ENCODE measurements at places on chromosomes 2 and 18. TPM values are rescaled to one million over a fixed set of nuclear protein-coding genes. Genes with fewer than 3 reads are reported as not detected.
A peak's percentile ranks its signal among the peaks of the same experiment; 100 is the strongest.

GRCh38 chr2:156933645-156934225 is 323.8 kb upstream of the GALNT5 start:
- no peak for DNase-seq

DNA sequence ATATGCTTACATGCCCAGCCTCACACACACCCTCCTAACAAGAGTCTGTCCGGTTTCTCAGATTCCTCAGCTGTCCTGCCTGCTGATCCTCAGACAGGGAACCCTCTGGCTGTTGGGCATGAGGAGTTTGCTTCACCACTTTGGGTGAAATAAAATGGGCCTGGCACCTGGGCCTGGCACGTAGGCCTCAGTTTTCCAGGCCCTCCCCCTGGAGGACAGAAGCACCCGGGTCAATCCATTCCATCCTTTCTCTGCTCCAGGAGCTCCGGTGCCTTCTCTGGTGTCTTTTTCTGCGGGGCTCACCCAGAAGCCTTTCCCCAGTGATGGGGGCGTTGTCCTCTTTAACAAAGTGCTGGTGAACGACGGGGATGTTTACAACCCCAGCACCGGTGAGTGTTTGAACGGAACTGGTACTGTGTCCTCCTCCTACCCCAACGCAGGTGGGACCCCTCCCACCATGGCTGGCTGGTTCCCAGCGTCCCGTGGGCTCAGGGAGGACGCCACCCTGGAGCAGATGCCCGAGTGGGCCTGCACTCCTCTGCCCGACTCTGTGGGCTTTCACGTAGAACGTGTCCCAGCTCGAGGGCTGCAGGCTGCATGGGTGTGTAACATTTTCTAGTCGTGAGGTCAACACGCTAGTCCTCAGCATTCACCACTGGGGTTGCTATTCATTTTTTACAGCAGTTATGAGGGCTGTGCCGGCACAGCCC is 62.8 kb downstream of the EMILIN2 start:
- DNase-seq = no peak

DNA sequence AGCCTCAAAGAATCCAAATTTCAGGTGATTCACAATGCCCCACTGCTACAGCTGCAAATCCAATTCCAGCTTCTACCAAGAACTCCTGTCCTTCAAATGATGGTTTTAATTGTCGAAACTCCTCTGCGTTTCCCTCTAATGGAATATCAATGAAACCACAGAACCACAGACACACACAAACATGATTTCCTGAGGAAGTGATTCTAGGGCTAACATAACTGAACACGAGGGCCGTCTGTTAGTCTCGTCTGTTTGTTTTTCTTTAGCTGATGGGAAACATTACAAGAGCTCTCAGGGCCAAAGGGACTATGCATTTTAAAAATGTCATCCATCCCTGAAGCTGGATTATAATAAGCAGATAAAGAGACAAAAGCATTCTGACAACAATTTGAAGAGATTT is 59.4 kb downstream of the RNF152 start:
- DNase-seq = peak; percentile 69

- no peak for DNase-seq
Measured at GRCh38 chr2:207184348-207184747, 18.6 kb upstream of the KLF7 start.

DNA sequence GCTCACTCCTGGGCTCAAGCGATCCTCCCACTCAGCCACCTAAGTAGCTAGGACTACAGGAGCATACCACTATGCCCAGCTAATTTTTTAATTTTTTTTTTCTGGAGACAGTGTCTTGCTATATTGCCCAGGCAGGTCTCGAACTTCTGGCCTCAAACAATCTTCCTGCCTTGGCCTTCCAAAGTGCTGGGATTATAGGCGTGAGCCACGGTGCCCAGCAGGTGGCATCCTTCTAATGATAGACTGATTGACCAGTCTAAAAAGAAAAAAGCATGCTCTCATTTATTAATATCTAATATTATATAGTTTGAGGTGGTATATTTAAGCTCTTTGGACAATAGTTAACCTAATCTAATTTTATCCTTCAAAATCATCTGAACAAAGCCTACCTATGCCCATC is 198.6 kb downstream of the CAMKMT start:
- DNase-seq = no peak

GRCh38 chr2:172965433-172966212 is 110.0 kb upstream of the MAP3K20 start:
- no peak for DNase-seq

GRCh38 chr2:30792521-30792920 is 14.7 kb downstream of the CAPN13 start:
- DNase-seq = no peak

The SERPINB4 gene
- not detected for total RNA-seq

GRCh38 chr2:99754210-99754609 is 264.4 kb upstream of the REV1 start:
- DNase-seq = no peak

DNA sequence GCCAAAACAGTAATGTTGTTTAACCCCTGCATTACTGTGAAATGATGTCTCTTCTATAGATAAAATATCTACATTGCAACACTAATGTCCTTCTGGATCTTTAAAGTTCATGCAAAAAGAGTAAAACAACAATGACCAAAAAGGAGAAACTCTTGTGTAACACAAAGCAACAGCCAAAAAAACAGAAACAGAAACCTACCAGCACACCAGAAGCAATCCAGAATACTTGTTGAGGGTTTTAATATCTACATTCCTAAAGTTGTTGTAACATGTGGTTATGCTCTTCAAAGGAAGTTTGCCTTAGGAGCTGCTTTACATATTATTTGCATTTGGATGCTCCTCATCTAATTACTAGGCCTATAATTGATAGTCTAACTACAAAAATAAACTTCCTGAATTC is 157.2 kb downstream of the BABAM2 start:
- peak; percentile 16 for DNase-seq

The SLC38A11 gene
- total RNA-seq = not detected

DNA sequence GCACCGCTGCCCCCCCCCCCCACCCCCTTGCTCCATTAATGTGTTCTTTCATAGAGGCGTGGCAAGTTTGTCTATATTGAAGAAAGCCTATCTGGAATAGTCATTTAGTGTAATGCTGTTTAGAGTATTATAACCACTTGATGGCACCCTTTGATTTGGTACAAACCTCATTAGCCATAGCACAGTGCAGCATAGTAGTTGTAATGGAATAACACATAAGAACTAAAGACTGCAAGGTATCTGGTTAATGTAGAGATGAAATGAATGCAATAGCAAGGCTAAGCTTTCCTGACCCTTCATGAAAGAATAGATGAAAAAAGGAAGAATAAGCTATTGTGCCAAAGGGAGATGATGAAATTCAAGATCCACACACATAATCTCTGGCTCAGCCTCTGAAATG is 81.9 kb downstream of the EHBP1 start:
- peak; percentile 26 for DNase-seq

- no peak for DNase-seq
Measured at GRCh38 chr2:8393506-8393905, 288.4 kb upstream of the ID2 start.

DNA sequence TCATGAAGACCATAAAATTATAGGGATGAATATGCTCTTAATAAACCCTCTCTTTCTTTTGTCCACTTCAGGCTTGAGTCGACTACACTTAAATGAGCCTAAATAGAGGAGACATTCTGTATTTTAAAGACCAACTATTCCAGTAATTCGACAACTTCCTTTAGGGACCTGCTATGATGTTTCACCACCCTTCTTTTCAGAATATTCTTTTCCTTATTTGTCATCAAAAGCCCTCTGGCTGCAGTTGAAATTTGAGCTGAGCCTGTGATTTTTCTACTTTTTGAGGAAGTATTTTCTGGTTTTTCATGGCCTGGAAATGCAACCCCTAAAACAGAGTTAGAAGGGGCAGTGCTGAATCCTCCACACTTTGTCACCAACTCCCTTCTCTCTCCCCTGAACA is 287.0 kb downstream of the EPHA4 start:
- DNase-seq = peak; percentile 13

GRCh38 chr18:813172-814071 is 1.4 kb upstream of the YES1 start:
- no peak for DNase-seq

The CKAP2L gene
- 15.8 TPM for total RNA-seq

DNA sequence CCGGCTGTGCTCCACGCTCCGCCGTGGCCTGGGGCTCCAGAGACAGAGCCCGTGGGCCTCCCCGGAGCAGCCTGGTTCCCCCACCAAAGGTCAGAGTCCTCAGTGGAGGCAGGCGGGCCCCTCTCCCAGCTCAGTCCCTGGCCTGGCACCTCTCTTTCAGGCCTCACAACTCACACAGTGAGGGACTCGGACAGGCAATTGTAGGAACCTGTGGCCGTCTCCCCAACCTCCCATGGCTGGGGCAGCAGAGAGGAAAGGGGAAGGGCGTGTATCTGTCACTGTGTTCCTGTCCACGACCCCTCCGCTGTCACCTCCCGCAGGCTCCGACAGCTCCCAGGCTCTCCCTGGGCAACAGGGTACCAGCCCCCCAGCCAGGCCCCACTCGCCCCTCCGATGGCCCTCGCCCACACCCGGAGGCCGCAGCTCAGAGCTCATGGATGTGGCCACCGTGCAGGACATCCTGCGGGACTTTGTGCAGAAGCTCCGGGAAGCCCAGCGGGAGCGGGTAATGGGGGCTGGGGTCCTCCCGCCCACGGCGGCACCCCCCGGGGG is 32.4 kb upstream of the SNED1 start:
- DNase-seq = no peak

DNA sequence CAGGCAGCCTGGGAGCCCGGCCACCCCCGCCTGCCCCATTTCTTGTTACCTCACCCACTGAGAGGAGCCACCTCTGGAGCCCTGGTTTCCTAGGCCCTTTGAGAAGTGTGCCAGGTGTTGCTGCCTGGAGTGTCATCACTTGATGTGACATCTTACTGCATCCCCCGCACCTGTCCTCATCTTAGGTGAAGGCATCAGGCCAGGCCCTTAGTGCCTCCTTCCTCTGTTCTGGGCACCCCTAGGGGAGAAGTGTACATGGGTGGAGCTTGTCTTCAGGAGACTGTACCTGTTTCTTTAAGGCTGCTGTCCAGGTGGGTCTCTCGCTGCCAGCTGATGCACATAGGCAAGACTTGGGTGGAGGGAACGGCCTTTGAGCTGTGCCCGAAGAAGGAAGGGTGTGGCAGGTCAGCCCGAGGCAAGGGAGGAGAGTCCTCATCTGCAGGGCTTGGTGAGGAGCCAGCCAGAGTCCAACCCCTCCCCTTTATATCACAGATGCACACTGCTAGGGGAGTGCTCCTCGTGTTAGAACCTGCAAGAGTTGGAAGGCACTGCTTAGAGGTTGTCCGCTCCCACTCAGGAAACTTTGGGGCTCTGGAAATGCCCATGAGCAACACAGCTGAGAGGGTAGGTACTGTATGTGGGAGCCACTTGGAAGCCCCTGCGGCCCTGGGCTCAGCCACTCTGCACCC is 45.9 kb downstream of the NCK2 start:
- no peak for DNase-seq

DNA sequence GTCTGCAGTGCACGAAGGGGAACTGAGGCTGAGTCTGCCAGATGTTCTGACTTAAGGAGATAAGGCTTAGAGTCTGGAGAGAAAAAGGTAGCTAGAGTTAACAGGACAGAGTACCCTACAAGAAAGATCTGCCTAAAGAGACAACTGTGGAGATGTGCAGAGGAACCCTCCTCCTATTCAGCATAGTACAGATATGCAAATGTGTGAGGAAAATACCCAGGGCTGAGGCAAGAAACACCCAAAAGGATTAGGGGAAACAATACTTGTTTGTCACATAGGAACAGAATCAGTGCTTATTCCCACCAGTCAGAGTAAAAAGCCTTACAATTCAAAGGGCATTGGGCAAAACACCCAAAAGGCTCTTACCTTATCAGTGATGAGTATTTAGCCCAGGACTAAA is 67.8 kb downstream of the SS18 start:
- no peak for DNase-seq

DNA sequence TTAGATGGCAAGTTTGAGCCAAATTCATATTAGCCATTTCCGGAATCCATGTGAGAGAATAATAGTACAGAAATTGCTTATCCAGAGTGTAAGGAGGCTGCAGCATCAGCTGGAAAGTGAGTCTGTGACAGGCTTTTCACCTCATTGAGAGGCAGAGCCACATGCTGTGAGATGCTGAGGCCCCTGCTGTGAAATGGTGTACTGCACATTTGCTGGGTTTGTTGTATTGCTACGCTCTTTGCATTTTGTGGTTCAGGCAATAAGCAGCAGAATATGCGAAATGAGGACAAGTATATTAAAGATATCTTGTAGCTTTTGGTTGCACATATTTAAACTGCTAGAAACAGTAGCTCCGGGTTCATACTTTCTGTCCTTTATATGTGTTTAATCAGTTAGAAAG is 37.0 kb downstream of the NABP1 start:
- DNase-seq = no peak

DNA sequence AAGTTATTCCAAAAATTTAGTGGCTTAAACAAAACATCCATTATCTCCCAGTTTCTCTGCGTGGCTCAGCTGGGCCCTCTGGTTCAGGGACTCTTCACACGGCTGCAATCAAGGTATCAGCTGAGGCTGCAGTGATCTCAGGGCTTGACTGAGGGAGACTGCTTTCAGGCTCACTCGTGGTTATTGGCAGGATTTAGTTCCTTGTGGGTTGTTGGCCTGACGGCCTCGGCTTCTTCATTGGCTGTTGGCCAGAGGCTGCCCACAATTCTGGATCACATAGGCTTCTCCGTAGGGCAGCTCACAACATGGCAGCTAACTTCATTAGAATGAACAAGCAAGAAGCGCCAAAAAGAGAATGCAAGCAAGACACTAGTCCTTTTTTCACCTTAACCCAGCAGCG is 90.1 kb downstream of the ABI2 start:
- DNase-seq = peak; percentile 10

GRCh38 chr2:70930371-70931329 is 5.0 kb upstream of the ATP6V1B1 start:
- peak; percentile 2 for DNase-seq

DNA sequence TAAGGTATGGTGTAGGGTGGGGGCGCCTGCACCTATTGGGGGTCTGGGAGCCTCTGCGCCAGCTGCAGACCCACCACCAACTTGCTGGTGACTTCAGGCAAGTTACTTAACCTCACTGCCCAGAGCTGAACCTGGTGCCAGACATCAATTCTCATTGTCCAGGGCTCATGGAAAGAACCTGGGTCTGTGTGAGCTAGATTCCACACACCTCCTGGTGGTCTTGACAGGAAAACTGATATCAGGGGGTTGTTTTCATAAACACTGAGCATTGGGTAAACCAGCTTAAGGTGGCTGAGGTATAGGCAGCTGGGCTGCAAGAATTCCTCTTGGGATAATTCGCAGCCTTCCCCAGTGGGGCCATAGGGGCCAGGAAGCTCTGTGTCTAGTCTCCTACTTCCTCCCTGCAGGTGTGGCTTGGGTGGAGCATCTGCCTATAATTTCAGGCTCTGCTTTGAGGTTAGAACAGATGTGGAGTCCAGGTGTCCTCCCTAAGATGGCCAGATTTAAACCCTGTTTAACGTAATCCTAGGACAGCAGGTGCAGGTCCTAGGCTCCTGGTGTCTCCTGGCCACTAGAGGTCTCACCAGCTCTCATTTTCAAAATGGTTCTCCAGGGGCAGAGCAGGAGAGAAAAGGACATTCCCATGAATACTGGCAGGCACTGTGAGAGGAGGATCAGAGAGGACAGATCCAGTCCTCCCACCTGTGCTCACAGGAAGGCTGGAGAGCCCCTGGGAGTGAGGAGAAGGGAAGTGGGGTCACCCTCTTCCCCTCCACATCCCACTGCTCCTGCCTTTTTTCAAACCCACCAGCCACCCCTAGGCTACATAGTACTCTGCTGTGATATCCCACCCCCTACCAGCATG is 100.4 kb upstream of the SMAD2 start:
- DNase-seq = peak; percentile 62

- DNase-seq = peak; percentile 74
Measured at GRCh38 chr18:3340682-3341097, 78.8 kb downstream of the MYL12B start.
